CD4-positive, alpha-beta memory T cell (primary cell): ENCODE measurements at places on chromosomes 11 and 22.

DNA sequence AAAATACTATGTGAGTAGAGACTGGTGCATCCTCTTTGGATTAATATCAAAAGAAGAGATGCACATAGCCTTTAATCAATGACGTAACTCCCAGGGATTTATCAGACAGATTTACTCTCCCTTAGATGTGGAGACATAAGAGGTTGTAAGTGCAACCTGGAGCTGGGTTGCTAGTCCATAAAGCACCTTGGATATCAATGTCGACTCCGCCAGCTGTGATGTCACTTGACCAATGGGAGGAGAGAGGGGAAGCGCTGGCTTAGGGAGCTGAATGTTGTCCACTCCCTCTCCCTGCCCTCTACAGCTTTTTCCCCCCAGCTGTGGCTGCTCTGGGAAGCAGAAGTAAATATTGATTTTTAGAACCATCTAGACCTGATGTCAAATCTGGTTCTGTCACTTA lies 28.9 kb upstream of the TMEM86A start:
- no peak overlapping the region for H3K27ac ChIP-seq
- peaks cover 47% of the 10 kb centered on the region for H3K4me1 ChIP-seq
- H3K36me3 ChIP-seq: no peaks in the 10 kb centered on the region
- no peak overlapping the region for H3K4me3 ChIP-seq
- no peaks in the 10 kb centered on the region for H3K27me3 ChIP-seq

- H3K4me3 ChIP-seq: no peak overlapping the region
- H3K27ac ChIP-seq: no peak overlapping the region
- H3K36me3 ChIP-seq: no peaks in the 10 kb centered on the region
- DNase-seq: no peak
- H3K4me1 ChIP-seq: peaks cover 16% of the 10 kb centered on the region
- peaks cover 4% of the 10 kb centered on the region for H3K27me3 ChIP-seq
Measured at GRCh38 chr11:61292356-61292755, 2.8 kb downstream of the VWCE start.

DNA sequence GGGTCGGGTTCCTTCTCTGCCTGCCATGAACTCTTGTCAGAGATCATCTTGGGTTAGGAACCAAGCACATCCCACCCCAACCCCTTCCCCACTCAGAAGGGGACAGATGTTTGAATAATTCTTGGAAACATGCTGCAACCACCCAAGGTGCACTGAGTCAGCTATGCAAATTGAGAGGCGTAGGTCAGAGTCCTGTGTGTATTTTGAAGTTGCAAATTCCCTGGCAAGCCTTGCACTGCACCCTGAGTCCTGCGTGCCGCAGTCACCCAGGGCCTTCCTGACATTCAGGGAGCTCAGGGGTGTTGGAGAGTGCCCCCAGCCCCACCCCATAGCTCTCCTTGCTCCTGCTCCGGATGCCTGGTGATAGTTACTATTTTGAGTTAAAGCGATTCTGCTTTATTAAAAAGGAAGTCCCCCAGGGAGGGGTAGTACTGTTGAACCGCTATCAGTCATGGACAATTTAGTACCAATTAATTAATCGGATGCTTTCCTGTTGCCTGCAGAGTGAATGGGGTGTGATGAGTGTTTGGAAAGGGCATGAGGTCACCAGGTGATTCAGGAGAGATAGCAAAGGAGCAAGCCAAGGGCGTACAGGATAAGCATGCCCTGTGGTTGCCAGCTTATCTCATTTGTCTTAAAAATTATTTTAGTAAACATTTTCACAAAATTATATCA lies 123.7 kb downstream of the GRIK4 start:
- no peaks in the 10 kb centered on the region for H3K27me3 ChIP-seq
- H3K27ac ChIP-seq: no peak overlapping the region
- DNase-seq: no peak

GRCh38 chr11:117934526-117935307 lies 5.5 kb upstream of the TMPRSS13 start:
- no peak overlapping the region for H3K27ac ChIP-seq
- H3K4me1 ChIP-seq: peaks cover 27% of the 10 kb centered on the region
- no peaks in the 10 kb centered on the region for H3K36me3 ChIP-seq
- no peak overlapping the region for H3K4me3 ChIP-seq

- H3K4me3 ChIP-seq: no peak overlapping the region
- DNase-seq: no peak
- no peaks in the 10 kb centered on the region for H3K36me3 ChIP-seq
- H3K27ac ChIP-seq: no peak overlapping the region
- no peaks in the 10 kb centered on the region for H3K4me1 ChIP-seq
Measured at GRCh38 chr11:113841691-113842090, 33.7 kb downstream of the USP28 start.

DNA sequence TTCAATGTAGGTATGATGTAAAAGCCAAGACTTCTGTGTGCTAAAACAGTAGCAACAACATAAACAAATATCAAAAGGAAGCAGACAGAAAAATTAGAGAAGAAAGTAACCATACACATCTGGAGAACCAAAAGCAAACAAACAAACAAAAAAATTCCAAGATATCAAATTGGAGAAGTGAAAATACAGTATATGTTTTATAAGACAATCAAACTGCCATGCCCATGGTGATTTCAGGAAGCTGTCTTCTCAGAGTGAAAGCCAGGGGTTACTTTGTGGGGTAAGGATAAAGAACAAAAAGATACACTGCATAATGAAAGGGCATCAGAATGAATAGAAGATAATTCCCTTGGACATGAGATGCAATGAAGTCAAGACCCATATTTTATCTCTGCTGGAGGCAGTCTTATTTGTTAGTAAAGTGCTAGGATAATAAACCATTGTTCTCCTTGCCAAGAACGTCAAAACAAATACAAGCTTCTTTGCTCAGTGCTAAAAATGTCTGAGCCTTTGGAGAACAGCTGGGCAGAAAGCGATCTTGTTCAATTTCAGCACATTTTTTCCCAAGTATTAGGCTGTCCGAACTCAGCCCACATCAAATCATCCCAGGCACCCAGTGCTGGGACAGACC lies 38.1 kb upstream of the LDLRAD3 start:
- H3K4me1 ChIP-seq: no peaks in the 10 kb centered on the region
- no peak overlapping the region for H3K27ac ChIP-seq
- no peak overlapping the region for H3K4me3 ChIP-seq

- no peak for DNase-seq
- peaks cover 5% of the 10 kb centered on the region for H3K27me3 ChIP-seq
- no peaks in the 10 kb centered on the region for H3K36me3 ChIP-seq
- no peaks in the 10 kb centered on the region for H3K4me1 ChIP-seq
- no peak overlapping the region for H3K4me3 ChIP-seq
- no peak overlapping the region for H3K27ac ChIP-seq
Measured at GRCh38 chr11:74682731-74683278, 48.4 kb downstream of the CHRDL2 start.

DNA sequence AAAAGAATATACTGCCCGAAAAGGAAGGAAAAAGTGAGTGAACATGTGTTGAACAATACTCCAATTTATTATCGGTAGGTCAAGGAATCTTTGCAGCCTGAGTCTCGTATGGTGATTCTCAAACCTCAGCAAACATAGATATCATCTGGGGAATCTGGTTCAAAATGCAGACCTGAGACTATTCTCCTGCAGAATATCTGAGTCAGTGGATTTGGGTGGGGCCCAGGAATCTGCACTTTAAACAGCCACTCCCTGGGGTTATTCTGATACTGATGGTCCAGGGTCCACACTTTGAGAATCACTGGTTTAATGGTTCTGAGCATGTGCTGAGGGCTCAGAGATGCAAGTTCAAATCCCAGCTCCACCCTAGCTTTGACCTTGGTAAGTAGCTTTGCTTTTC lies 53.6 kb upstream of the GRK3 start:
- no peaks in the 10 kb centered on the region for H3K4me1 ChIP-seq
- no peak for DNase-seq
- no peaks in the 10 kb centered on the region for H3K27me3 ChIP-seq
- H3K36me3 ChIP-seq: no peaks in the 10 kb centered on the region
- H3K27ac ChIP-seq: no peak overlapping the region

DNA sequence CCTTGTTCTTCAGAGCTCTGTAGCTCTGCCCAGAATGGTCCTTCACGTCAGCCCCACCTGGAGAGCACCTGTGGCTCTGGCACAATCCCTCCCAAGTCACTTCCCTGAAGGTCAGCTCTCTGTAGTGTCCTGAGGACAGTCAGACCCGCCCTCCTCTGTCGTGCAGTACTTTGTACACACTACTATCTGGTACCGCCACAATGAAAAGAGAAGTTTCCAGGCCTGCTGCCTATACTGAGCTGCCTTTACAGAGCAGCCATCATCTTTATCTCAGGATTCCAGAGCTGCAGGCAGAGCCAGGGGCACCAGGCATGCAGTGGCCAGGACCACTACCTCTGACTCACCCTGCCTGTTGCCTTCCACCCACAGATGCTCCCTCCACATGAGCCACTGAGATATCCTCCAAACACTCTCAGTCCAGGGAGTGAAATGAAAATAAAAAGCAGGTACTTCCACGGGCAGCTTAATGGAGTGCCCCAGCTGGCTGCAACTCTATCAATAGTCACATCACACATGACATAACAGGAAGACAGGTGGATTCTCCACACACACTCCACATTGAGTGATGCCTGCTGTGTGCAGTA lies 7.3 kb downstream of the PACSIN2 start:
- H3K27ac ChIP-seq: no peak overlapping the region
- H3K36me3 ChIP-seq: no peaks in the 10 kb centered on the region
- H3K4me1 ChIP-seq: peaks cover 54% of the 10 kb centered on the region
- DNase-seq: no peak

DNA sequence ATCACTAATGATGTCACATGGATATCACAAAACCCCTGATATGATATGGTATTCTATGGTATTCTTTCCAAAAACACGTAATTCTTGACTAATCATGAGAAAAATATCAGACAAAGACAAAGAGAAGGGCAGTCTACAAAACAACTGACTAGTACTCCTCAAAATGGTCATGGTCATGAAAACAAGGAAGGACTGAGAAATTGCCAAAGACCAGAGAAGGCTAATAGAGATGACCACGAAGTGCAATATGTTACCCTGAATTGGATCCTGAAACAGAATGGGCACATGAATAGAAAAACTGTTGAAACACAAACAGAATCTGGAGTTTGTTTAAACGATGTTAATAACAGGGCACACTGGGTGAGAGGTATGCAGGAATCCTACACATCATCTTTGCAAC lies 10.2 kb downstream of the CKAP5 start:
- peaks cover 26% of the 10 kb centered on the region for H3K4me1 ChIP-seq
- no peak overlapping the region for H3K27ac ChIP-seq
- no peak overlapping the region for H3K4me3 ChIP-seq
- no peaks in the 10 kb centered on the region for H3K36me3 ChIP-seq
- no peak for DNase-seq

DNA sequence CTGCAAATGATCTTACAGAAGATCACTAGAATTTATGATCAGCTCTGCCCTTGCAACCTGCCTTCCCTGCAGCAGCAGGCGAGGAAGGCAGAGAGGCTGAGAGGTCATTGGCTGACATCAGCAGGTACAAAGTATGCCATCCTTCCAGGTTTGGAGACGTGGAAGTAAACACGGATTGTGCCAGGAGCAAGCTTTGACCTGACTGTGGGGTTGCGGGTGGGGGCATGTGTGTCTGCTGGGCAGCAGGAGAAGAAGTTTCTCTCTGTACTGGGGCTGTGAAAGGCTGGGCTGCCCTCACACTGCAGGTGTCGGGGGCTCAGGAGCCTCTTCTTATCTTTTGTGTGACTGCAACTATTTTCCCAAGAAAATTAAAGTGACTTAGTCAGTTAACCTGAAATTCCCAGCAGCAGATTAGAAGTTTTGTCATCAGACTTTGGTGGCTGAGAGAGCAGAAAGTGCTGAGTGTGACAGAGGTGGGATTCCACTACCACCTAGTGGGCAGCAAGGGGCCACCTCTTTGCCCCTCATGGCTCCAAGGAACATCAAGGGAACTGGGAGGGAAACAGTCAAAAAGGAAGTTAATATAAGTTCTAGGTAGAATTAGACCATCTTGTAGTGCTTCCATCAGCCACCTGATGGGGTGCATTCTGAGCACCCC lies 565.9 kb downstream of the ETS1 start:
- no peaks in the 10 kb centered on the region for H3K4me1 ChIP-seq
- H3K4me3 ChIP-seq: no peak overlapping the region
- H3K27ac ChIP-seq: no peak overlapping the region
- H3K36me3 ChIP-seq: no peaks in the 10 kb centered on the region
- peak; percentile 31 for DNase-seq

GRCh38 chr11:35511666-35512065 lies 13.8 kb downstream of the PAMR1 start:
- H3K36me3 ChIP-seq: no peaks in the 10 kb centered on the region
- no peak for DNase-seq
- no peak overlapping the region for H3K27ac ChIP-seq
- peaks cover 5% of the 10 kb centered on the region for H3K27me3 ChIP-seq

- H3K36me3 ChIP-seq: no peaks in the 10 kb centered on the region
- no peak for DNase-seq
- no peaks in the 10 kb centered on the region for H3K4me1 ChIP-seq
- H3K27ac ChIP-seq: no peak overlapping the region
- H3K27me3 ChIP-seq: no peaks in the 10 kb centered on the region
Measured at GRCh38 chr22:33382436-33382835, 324.3 kb upstream of the SYN3 start.

DNA sequence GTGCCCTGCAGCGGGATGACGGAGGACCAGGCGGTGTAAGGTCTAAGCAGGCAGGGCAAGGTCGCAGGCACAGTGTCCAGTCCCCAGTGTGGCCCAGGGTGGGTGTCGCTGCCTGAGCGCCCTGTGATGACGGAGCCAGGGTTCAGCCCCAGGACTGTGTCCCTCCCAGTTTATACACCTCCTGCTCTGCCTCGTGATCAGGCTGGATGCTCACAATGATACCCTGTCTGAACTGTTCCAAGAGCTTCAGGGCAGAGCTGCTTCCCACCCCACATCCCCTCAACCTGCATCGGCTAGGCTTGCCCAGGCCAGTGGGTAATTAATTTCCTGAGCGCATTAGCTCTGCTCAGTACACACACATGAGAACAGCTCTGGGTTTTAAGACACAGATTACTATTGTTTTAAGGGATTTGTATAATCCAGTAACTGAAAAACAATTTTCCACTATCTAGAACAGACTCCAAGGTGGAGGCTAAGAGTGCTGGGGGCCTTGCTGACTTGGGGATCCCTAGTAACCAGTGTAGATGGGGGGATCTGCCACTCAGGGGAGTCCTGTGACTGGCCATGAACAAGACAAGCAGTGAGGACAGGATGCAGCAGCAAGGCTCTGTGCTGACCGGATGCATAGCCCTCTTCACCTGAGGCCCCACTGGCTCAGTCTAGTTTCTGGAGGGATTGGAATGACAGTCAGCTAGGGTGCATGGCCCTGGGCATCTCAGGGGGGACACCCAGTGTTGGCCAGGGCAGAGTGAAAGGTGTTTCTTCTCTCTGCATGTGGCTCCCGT lies 34.1 kb downstream of the GNAZ start:
- no peaks in the 10 kb centered on the region for H3K27me3 ChIP-seq
- H3K36me3 ChIP-seq: no peaks in the 10 kb centered on the region
- DNase-seq: no peak
- H3K27ac ChIP-seq: no peak overlapping the region
- no peaks in the 10 kb centered on the region for H3K4me1 ChIP-seq
